Urinary bladder (tissue), 4 donors: ENCODE measurements at places on chromosomes 6 and 20. TPM values are rescaled to one million over a fixed set of nuclear protein-coding genes. Genes with fewer than 3 reads are reported as not detected.

DNA sequence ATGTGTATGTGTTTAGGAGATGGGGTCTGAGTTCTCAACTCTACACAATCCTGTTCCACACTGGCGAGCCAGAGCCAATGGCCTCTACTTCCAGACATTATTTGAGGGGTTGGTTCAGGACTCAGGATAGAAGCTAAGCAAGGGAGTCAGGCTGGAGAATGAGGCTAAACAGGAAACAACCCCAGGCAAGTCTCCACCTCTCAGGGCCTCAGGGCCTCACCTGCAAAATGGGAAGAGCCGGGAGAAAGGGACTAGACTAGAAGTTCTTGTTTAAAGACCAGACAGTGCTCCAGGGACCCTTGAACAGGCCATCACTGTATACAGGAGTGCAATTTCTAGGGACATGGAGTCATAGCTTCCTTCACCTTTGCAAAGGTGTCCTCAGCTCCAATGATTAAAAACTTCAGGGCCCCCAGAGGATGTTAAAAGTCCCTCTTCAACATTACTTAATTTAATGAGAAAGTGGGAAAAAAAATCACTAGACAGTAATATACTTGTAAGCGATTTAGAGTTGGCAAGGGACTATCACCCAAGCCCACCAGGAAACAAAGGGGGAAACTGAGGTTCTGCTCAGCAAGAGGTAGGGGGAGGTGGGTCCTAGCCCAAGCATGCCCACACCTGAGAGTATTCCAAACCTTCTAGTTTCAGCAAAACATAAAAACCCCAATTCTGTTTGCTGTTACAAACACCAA lies 41.7 kb downstream of the ZMYND8 start:
- DNase-seq: no peak

TMC2 gene
- total RNA-seq: 0.16 TPM

KCNS1 gene
- total RNA-seq: 0.21 TPM

SLC22A16 gene
- total RNA-seq: 0.63 TPM

- no peak for DNase-seq
Measured at GRCh38 chr20:15445056-15445840, 1107.8 kb upstream of the FLRT3 start.

DNA sequence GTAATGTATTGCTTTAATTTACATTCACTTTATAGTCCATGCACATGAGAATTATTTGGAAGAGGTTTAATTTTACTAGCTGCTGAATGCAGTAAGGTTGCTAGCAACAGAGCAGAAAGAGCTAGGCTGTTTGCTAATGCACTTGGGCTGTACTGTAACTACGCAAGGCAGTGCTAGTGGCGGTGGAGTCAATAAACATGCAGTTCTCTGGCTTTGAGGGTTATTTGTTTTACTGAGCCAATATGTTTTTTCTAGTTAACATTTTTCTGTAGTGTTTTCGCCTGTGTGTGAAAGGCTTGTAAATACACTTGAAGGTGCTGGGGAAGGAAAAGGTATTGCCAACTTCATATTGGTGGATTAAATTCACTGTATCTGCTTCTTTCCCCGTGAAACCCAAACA lies 112.8 kb downstream of the BTBD3 start:
- DNase-seq: no peak

- DNase-seq: no peak
Measured at GRCh38 chr6:56767892-56768531, 125.3 kb upstream of the DST start.

DNA sequence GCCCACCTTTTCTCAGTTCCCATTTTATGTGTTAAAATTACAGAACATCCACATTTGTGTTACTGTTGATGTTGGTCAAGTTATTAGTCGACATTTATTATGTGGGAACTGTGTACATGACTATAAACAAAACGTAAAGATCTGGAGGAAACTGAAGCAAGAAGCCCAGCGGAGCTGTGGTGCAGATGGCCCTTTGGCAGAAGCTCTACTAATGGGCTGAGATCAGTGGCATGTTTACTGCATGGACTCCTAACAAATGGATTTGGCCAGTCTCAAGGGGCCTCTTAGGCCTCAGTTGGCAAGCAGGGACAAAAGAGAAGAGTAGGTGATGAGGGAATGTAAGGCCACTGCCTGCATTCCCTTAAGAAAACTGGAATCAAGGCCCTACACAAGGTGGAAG lies 282.1 kb upstream of the TCF21 start:
- no peak for DNase-seq

- DNase-seq: no peak
Measured at GRCh38 chr6:10278746-10279145, 136.1 kb downstream of the TFAP2A start.
